ENCODE measurements at places on chromosomes 5 and 9.

DNA sequence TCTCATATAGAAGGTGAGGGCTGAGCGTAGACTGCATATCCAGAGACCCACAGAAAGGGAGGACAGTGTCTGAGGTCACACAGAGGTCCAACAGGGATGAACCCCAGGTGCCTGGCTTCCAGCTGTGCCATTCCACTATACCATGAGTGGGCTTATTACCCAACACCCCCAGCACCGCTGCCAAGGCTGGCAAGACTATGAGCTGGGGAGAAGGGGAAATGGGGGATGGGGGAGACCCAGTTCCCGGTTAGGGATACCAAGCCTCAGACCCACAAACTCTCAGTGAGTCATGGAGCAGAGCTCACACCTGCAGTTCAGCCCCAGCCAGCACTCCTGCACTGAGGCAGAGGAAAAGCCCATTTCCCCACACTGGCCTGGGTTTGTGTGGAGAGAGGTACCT is 106.4 kb downstream of the PSD2 start:
- no peak for DNase-seq

GRCh38 chr5:77427998-77428397 is 64.1 kb downstream of the WDR41 start:
- DNase-seq, result no peak

GRCh38 chr5:6649186-6649585 is 15.9 kb downstream of the SRD5A1 start:
- DNase-seq, result no peak

- no peak for DNase-seq
Observed at GRCh38 chr5:81757404-81757803, 6.5 kb upstream of the SSBP2 start.

GRCh38 chr9:112012026-112012902 is 115.7 kb downstream of the UGCG start:
- no peak for DNase-seq

DNA sequence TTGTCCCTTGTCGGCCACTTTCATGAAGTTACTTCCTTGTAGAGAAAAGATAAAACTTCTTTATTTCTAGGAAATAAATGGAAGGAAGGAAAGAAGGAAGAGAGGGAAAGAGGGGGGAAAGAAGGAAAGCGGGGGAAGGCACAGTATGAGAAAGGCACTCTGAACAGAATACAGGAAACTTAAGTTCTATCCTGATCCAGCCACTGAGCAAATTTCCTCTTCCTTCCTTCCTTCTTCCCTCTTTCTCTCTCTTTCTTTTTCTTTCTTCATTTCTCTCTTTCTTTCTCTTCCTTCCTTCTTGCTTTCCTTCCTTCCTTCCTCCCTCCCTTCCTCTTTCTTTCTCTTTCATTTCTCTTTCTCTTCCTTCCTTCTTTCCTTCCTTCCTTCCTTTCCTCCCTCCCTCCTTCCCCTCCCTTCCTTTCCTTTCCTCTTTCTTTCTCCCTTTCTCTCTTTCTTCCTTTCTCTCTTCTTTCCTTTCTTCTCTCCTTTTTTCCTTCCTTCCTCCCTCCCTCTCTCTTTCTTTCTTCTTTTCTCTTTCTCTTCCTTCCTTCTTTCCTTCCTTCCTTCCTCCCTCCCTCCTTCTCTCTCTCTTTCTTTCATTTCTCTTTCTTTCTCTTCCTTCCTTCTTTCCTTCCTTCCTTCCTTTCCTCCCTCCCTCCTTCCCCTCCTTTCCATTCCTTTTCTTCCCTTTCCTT is 240.2 kb upstream of the BRINP1 start:
- no peak for DNase-seq

GRCh38 chr9:97994703-97995102 is 11.6 kb downstream of the ANP32B start:
- DNase-seq, result no peak

DNA sequence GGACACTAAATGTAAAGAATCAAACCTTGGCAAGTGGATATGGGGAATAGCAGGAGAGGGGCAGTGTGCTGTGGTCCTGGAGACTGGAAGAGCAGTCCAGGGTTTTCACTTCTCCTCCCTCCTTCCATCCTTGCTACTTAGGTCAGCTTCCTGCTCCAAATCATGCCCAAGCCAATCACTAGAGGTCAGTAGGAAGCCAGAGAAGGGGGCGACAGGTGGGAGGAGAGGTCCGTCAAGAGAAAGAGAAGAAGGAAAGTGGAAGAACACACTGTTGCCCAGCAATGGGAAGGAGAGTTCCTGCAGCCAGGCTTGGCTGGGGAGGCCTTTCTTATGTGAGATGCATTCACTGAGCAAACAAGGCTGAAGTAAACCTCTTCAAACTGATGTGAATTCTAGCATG is 289.6 kb downstream of the DTWD2 start:
- no peak for DNase-seq

DNA sequence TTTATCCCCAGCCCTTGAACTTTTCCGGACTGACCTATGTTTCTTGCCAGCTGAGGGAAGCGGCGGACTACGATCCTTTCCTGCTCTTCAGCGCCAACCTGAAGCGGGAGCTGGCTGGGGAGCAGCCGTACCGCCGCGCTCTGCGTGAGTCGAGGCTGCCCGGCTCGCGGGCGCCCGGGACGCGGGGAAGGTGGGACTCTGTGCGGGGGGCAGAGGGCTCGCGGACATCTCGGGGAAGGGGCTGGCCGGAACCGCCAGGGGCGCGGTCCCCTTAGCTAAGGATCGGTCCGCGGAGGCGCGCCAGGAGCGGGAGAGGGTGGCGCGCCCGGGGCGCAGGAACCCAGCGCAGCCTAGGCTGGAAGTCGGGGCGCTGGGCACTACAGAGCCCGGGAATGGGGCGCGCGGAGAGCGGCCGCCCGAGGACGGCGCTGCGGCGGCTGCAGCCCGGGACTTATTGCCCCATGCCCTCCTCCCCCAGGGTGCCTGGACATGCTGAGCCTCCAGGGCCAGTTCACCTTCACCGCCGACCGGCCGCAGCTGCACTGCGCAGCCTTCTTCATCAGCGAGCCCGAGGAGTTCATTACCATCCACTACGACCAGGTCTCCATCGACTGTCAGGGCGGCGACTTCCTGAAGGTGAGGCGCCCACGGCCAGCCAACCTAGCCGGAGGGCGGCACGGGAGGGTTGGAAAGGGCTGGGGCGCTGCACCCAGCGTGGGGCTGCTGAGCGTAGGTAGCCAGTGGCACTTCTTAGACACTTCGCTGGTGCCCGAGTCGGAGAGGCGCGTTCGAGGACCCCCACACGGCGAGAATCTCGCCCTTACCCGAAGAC is 922 bp downstream of the CRHBP start:
- no peak for DNase-seq

DNA sequence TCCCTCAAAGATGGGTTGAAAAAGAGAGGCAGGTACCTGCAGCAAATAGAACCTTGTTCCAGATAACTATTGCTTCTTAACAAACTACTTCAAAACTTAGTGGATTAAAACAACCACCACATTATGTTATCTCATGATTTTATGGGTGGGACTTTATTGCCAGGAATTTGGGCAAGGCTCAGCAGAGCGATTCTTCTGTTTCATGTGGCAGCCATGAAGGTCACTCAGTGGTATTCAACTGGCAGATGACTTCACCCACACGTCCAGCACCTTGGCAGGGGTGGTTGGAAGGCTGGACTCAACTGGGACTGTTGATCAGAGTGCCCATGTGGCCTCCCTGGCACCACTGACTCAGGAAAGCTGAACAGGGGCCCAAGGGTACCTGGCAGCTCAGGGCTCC is 112.0 kb downstream of the HSD17B3 start:
- DNase-seq, result no peak

DNA sequence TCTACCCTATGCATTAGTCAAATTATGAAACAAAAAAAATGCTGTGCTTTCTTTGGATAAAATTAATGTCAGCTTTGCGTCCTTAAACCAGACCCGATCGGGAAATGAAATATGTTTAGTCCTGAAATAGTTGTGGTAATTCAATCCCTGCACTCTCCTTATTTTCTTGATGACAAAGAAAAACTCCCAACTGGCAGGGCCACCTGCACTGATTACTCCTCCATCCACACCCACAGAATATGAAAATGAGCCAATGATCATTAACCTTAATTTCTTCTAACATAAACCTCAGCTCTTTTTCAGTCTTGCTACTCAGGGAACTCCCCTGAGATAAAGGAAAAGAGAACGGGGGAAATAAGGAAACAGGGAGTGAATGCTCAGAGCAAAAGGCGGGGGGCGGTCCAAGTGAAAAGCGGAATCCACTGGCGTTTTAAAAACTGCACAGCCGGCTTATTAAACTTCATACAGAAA is 245.3 kb downstream of the BNC2 start:
- DNase-seq, result no peak

- DNase-seq, result no peak
Observed at GRCh38 chr9:79165020-79165780, 406.6 kb upstream of the TLE4 start.

GRCh38 chr5:3022665-3023064 is 271.2 kb upstream of the IRX2 start:
- no peak for DNase-seq

- DNase-seq, result no peak
Observed at GRCh38 chr5:175222621-175223020, 221.4 kb downstream of the DRD1 start.

DNA sequence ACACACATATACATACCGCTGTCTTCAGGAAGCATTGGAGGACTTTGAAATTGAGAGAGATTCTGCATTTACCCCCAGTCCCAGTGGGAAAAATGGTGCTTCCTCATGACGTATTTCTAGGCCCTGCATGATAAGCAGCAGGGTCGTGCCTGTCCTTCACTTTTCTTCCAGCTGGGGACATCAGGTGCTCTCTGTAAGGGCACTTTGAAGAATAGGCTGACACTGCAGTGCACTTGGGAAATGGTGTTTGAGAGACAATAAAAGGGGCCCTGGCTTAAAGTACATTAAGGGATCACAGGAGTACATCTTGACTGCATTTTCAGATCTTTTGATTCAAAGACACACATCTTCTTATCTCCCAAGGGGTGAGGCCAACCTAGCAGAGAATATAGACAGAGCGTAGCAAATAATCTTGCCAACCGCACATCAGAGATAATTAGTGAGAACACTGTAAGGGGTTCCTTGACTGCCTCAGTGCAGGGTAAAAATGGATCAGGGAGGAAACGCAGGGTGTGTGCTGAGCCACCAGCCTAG is 437.9 kb downstream of the CSNK1G3 start:
- DNase-seq, result no peak

- no peak for DNase-seq
Observed at GRCh38 chr9:111852291-111852690, 44.3 kb upstream of the UGCG start.

DNA sequence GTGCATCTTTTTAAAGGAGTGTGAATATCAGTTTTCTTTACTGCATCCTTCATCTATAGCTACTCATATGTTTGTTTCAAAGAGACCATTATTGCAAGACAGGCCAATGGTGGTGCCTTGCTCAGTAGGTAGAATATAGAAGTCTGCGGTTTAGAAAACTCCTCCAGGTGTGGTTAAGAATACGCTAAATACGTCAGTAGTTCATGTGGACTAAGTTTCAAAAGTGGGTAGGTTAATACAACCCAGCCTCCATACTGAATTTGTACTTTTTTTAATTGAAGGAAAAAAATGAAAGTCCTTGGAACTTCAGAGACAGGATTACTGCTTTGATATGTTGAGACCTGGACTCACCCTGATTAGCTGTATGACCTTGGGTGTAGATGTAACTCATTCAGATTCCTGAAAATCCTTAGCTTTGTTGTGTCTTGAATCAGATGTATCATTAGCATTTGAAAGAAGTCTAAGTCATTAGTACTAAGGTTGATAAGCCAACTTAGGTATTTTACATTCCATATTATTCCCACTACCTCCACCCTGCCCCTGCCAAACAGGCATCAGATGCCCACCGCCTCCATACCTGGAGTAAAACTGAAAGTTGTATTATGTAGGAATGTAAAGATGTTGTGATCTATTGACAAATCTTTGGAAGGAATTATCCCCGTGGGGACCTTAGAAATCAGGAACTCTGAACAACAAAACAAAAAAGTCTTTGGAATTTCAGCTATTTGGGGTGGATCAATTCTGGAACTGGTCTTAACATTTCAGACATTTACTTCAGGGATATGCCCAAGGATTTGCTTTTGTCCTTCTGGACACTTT is 6.1 kb downstream of the BASP1 start:
- no peak for DNase-seq

- no peak for DNase-seq
Observed at GRCh38 chr5:160040471-160040835, 31.5 kb downstream of the TTC1 start.

DNA sequence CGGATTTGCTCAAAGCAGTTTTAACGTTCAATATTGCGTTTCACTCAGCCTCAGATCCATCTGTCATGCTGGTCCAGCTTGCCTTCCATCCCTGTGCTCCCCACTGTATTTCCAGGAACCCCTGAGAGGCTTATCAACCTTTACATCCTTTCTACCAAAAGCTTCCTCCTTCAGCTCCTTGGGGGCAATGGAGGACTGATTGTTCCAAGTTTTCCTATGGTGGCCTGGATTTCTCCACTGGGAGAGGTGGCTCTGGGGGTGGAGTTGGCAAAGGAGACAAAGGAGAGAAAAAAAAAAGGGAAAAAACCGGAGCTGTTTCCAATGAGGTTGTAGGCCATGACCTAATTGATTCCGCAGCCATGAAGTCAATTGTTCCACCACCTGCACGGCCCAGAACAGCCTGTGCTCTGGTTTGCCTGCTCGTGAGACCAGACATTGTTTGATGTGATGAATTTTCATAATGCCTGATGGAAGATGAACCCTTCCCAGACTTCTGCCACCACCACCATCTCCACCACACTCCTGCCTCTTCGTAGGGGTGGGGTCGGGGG is 54.1 kb downstream of the ABLIM3 start:
- no peak for DNase-seq

- DNase-seq, result no peak
Observed at GRCh38 chr5:40001796-40002195, 577.0 kb upstream of the DAB2 start.

DNA sequence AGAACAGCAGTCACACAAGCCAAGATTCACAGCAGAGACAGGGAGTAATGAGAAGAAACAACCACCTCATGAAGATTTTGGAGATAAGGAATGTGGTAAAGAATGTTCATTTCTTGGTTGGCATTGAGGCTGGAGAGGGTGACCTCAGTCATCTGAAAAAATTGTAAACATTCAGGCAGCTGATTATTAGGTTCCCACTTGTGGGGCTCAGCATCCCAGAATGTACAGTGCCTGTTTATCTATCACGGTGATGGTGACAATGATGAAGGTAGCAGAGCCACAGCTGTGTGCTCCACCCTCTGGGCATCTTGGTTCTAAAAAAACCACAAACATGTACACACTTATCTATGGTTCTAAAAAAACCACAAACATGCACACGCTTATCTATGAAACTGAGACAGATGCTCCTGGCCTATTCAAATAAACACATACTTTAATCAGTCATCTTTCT is 143.9 kb upstream of the MOCS2 start:
- DNase-seq, result no peak

GRCh38 chr5:95155888-95156287 is 129.0 kb downstream of the MCTP1 start:
- no peak for DNase-seq

DNA sequence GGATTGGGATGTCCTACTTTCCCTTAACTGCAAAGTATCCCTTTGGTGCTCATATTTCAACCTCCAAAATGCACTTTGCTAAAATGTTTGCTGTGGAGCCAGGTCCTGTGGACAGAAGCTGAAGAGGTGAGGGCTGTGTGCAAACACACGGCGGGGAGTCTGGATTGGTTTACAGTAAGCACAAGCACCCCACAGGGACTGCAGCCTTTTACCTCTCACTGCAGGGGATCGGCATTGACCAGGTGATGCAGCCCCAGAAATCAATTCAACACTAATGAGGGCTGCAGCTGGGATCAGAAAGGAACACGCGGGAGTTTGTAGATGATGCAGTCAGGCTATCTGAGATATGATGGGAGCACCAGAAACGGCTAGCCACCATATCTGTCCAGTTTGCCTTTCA is 450.9 kb downstream of the CCDC171 start:
- no peak for DNase-seq

- DNase-seq, result no peak
Observed at GRCh38 chr9:113219969-113220368, 1.1 kb downstream of the FKBP15 start.
